ENCODE measurements at places on chromosomes 16 and 17.

GRCh38 chr16:78768718-78769117 is 669.3 kb downstream of the WWOX start:
- no peak for DNase-seq

- no peak for DNase-seq
These were observed 32.6 kb downstream of the CCDC57 start for GRCh38 chr17:82179946-82180475.

GRCh38 chr16:1917056-1917664 is 1.1 kb downstream of the HS3ST6 start:
- no peak for DNase-seq

DNA sequence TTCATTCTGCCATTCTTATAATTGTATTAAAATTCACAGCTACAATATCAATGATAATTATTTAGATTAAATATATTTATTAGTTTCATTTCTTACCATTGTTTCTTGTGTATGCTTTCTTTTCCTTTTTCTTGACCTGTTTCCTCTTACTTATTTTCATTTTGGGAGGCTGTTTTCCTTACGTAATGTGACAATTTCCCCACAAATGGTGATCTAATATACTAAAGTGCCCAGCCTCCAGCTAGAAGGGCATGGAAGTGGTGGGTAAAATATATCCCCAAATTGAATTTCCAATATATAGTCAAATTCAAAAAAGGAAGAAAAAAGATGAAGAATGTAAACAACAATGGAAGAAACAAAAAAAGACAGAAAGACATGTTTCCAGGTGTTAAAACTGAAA is 1.5 kb upstream of the ABCA6 start:
- no peak for DNase-seq

- no peak for DNase-seq
These were observed 14.0 kb upstream of the SLC6A4 start for GRCh38 chr17:30249460-30249859.

DNA sequence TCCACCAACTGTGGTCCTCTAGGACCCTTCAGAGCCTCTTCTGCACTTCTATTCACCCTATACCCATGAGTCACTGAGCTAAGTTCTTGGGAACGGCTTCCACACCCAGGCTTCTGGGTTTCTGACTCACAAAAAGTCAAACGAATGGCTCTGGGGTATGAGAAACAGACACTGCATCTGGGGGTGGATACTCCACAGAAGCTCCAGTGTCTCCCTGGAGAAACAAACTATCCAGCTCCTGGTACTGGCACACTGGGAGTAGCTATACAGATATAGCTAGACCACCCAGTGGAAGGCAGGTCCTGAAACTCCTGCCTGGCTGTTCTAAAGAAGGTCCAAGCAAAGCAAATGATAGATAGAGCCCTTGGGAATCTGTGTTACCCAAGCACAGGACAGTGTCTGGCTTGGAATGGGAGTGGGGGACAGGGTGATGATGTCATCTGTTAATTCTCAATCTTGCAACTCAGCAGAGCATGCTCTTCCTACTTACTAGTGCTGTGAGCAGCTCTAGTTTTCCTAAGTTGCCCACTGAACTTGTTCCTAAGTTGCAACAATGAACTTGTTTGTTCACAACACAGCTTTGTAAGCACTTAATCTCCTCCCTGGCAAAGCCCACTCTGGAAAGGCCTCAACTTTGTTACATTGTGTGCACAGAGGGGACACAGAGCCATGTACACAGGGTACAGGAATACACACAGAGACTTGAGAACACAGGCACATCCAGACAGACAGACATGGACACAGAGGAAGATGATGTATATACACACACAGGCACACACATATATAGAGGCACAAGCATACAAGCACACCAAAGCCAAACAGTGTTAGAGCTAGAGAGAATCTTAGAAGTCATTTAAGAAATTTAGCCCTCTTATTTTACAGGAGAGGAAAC is 6.7 kb downstream of the MMP28 start:
- DNase-seq = peak; percentile 82

DNA sequence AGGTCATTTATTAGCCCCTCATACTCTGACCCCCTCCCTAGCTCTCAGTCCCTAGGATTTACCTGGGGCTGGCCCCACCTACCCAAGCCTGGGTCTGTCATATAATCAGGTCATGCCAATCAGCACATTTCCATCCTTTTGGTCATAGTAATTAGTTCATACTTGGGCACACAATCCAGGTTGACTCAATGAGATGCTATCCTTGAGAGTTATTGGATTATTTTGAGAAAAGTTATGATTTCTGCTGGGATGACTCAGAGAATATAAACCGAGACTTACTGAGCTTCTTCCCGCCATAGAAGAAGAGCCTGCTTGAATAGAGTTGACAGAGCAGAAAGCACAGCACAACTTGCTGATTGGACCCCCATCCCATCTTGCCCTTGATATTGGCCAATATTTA is 331.5 kb downstream of the CBLN1 start:
- no peak for DNase-seq

- DNase-seq = peak; percentile 67
These were observed 26.0 kb downstream of the COPZ2 start for GRCh38 chr17:48011405-48012150.

GRCh38 chr16:52677501-52677900 is 130.6 kb upstream of the TOX3 start:
- DNase-seq = no peak

DNA sequence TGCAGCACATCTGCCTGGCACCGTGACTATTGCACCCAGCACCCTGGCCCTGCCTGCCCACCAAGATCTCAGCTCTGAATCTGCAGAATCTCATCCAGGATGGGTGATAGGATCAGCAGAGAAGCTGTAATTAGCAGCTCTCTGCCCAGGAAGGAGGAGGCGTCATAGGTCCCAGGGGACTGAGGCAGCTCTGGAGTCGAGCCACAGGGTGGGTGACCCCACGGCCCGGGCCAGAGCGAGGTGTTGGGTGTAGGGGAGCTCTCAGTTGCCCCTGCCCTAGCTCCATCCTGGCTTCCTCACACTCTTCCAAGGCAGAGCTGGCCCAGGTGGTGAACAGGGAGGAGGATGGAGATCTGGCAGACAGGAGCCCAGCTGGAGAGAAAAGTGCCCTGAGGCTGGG is 18.2 kb upstream of the FAM83G start:
- no peak for DNase-seq

- peak; percentile 35 for DNase-seq
These were observed 191.0 kb downstream of the SPECC1 start for GRCh38 chr17:20200016-20200795.

DNA sequence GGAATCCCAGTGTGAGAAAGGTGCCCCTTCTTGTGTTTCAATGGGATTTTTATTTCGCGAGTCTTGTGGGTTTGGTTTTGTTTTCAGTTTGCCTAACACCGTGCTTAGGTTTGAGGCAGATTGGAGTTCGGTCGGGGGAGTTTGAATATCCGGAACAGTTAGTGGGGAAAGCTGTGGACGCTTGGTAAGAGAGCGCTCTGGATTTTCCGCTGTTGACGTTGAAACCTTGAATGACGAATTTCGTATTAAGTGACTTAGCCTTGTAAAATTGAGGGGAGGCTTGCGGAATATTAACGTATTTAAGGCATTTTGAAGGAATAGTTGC is 567 bp downstream of the UBB start:
- no peak for DNase-seq

DNA sequence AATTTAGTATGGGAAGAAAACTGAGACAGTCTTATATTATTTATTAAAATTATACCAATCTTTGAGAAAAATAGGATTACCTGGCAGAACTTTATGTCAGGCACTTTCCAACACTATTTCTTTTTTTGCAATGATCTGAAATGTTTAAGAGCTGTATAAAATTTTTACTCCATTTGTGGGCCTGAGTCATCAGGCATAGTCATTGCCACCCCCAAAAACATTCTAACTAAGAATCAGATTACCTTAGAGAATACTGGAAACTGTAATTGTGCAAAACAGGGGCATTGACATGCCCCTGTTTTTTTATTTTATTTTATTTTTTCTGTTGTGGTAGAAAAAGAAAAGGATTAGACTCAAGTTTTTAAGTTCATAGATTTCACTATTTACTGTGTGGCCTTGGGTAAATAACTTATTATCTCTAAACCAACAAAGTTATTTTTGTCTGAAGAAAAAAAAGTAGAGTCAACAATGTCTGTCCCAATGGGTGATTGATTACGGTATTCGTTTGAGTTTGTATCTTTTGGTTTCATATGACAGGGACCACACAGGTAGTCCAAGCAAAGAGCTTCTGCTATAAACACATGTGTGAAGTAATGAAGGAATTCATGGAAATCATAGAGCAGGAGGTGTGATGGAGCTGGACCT is 24.6 kb downstream of the VAT1L start:
- peak; percentile 34 for DNase-seq

DNA sequence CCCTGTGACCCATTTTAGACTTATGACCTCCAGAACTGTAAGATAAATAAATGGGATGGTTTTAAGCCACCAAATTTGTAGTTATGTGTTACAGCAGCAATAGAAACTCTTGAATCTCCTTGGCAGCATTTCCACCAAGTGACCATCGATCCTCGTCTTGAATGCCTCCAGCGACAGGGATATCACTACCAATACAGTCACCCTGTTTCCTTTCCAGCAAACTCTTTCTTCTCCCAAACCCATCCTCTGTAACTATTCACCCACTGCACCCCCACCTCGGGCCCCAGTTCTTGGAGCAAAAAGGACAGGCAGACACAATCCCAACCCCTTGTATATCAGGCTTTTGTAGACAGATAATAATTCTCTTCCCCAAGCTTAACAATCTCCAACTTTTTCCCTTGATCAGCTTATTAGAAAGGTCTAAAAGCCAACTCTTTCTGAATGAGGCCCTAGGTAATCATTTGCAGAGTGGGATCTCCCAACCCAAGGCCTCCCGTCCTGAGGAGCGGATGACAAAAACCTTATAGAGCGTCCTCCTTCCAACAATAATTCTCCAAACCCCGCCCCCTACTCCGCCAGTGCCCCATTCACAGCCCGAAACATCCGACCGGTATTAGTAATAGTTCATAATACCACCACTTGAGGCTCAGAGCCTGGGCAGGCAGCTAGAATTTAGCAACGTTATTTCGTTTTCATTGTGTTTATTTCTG is 14.7 kb upstream of the PLLP start:
- peak; percentile 80 for DNase-seq

GRCh38 chr17:59155439-59156177 is at the start of gene PRR11:
Gene PRR11, plus strand, starts transcription at chr17:59155746. Its CDS starts 14,007 bp downstream, at chr17:59169753.
- DNase-seq = no peak

GRCh38 chr17:7944326-7944725 is 12.3 kb downstream of the CNTROB start:
- DNase-seq = no peak

DNA sequence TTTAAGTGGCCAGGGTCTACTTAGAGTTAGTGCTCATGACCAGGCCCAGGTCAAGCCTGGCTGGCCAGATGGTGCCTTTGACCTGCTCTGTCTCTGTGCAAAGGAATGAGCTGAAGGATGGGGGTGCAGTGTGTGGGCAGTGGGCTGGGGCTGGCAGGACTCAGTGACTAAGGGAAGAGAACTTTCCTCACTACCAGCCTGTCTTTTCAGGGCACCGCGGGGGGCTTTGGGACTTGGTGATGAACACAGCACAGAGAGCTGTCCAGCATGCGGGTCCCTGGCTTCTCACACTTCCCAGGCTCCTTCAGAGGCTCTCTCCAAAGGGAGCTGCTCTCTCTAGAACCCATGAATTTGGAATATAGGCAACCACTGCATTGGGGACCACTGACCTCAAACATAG is 43.0 kb upstream of the STH start:
- no peak for DNase-seq

DNA sequence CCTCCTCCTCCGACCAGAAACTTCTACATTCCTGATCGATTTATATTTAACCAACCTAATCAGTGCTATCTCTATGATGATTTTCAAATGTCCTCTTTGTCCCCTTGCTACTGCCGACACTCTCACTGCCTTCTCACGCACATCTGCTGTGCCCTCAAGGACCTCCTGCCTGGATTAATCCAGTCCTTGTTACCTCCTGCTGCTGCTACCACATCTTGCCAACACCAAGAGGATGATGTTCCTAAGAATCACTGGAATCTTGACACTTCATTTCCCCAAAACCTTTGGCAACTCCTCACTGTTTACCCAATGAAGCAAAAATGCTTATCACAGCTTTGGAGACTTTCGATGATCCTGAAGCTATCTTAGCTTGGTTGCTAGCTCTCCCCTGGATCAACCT is 287.3 kb upstream of the AXIN2 start:
- DNase-seq = no peak

DNA sequence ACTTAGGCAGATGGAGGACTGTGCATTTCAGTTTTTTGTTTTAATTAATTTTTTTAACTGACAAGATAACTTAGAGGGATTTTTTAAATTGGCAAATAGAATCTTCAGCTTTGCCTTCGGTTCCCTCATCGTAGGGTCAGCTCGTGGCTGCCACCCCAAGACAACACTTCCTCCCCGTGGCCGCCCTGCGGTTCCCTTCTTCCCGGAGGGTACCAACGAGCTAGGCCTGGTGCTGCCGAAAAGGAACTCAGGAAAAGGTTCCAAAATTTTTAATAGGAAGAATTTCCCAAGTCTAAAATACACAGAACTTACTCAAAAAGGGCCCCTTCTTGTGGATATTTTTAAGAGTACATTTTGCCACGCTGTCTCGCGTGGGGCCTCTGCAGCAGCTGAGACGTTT is 210.4 kb upstream of the CHMP6 start:
- no peak for DNase-seq

- no peak for DNase-seq
These were observed 5.0 kb upstream of the TIMP2 start for GRCh38 chr17:78929908-78930775.

DNA sequence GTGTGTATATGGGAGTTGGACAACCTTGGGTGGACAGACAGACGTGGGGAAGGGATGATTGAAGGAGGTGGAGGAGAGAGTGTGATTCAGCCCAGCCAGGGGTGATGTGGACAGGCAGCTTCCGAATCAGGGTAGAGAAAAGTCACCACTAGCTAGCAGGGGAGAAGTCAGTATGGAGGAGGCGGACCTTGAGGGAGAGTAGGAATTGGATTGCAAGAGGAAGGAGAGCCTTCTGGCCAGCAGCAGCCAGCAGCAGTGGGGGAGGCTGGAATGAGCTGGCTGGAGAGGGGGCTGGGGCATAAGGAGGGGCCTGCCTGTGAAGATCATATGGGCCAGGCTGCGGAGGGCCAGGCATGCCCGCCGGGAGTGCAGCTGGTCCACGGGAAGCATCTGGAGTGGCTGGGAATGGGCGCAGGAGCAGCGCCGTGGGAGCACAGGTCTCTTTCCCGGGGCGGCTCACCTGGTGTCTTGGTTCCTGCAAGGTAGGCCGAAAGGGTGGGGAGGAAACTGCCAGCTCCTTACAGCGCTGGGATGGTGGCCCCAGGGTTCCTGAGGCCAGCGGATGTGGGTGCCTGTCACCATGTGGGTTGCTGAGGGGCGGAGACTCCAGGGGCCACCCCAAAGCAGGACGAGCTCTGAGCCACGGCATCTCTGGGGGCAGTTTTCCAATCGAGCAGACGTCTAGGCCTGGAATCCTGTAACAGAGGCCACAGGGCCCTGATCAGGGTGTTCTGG is 235.3 kb downstream of the SEC14L1 start:
- DNase-seq = peak; percentile 88

- DNase-seq = no peak
These were observed 31.0 kb downstream of the MMP15 start for GRCh38 chr16:58056580-58056979.
